ENCODE measurements at places on chromosomes 5 and 9.
A peak's percentile ranks its signal among the peaks of the same experiment; 100 is the strongest.

DNA sequence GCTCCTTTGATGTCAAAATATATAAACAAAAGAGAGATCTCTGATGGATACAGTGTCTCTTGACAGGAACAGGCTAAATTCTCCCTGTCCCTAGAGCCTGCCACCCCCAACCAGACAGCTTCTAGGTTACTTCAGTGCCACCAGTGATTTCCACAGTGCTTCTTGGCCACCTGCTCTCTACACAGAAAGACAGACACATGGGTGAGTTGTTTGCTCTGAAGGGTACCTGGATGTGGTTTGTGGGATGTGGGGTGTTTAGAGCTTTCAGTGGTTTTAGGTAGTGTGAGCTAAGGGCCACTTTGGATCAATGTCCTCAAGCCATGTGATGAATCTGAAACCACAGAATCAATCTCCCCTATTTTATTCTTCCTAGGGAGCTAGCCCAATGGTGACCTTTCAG lies 125.4 kb downstream of the ANKRD18B start:
- no peak for DNase-seq

- no peak for DNase-seq
Measured at GRCh38 chr5:94777056-94777880, 158.8 kb downstream of the SLF1 start.

GRCh38 chr5:132747616-132748440 lies 602 bp downstream of the CCNI2 start:
- DNase-seq = peak; percentile 55

DNA sequence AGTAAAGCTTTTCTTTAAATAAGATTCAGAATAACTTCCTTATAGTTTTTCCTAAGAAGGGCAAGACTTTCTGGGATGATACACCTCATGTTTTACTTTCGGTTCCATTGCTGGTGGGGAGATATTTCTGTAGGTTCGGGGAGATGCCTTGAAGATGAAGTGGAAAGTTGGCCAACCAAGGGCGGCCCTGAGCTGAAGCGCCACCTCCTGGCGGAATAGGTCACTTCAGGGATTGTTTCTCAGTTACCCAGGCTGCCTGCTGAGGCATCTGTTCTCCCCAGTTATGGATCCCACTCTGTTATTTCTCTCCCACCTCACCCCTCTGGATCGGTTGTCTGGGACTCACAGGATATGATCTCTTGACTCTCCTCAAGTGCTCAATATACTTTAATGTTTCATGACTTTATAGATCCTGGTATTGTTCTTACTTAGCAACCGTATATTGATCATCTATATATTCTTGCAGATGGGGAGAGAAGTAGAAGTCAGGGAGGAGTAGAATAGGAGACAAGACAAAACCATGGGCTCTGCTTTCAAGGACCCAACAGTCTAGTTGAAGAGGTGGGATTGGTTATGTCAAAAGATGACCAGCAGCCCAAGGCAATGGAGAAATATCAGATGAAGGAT lies 23.4 kb downstream of the MEGF10 start:
- DNase-seq = peak; percentile 50

DNA sequence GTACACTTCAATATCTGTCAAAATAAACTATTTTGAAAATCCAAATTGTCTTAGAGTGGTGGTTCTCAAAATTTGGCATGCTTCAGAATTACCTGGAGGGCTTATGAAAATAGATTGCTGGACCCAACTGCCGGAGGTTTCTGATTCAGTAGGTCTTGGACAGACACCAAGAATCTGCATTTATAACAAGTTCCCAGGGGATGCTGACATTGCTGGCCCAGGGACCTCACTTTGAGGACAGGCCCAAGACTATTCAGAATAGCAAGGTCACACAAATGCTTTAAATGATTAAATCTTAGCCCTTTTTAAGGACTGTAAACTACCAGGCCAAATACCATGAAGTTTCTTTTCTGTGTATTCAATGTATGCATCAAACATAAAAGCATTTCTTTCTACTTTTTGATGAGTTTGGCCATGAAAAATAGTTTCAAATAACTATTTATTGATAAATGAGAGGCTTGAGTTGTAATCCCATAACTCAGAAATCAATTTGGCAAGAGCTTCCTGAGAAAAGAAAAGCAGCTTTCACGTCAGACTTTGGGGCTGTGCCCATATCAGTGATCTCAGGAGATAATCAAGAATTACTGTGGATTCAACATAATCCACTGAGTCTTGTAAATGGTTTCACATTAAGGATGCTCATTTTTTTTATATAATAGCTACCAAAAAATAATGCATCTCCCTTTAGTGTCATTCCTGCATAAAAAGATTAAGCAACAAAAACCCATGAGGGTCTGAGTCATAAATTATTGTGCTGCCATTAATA lies 191.4 kb downstream of the FRMD3 start:
- no peak for DNase-seq

- no peak for DNase-seq
Measured at GRCh38 chr5:125160787-125161502, 414.5 kb upstream of the ZNF608 start.
